ENCODE measurements at places on chromosomes 1 and 21.

- DNase-seq, result no peak
These were observed 5.9 kb upstream of the TNFSF4 start for GRCh38 chr1:173212952-173213491.

- no peak for DNase-seq
These were observed 73.2 kb upstream of the TRABD2B start for GRCh38 chr1:48070396-48070750.

GRCh38 chr1:202599669-202600431, 110.4 kb downstream of the SYT2 start:
- no peak for DNase-seq

GRCh38 chr1:18491168-18491567, 10.4 kb downstream of the KLHDC7A start:
- no peak for DNase-seq

DNA sequence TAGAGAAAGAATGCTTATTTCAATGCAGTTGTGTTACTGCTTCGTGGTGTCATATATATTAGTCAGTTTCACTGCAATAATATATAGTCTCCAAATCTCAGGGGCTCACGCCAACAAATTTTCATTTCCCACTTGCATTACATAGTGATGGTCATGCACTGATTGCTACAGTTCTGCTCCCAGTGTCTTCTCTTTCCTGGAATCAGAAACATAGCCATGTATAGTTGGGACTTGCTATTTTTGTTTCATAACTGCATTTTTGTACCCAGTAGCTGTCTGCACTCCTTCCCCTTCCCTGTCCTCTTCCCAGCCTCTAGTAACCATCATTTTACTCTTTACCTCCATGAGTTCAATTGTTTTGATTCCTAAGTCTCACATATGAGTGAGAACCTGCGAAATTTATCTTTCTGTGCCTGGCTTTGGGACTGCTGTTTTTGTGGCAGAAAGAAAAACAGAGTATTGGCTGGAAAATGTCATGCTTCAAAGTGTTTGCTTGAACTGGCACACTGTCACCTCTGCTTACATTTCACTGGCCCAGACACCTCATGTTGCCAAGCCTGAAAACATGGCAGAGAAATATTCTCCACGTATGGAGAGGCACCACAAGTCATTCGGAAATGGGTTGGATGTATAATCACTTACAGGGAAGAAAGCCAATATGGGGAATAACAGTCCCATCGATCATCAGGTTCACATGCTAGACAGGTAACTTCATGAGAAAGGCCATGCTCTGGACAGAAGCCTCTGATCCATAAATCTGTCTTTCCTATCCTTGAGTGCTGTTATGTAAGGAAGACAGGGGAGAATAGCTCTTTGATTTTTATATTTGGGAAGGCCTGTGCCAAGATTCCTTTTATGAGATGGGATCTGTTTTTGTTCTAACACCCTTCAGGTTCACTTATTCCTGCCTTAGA, 60.4 kb upstream of the BACH1 start:
- DNase-seq, result no peak

DNA sequence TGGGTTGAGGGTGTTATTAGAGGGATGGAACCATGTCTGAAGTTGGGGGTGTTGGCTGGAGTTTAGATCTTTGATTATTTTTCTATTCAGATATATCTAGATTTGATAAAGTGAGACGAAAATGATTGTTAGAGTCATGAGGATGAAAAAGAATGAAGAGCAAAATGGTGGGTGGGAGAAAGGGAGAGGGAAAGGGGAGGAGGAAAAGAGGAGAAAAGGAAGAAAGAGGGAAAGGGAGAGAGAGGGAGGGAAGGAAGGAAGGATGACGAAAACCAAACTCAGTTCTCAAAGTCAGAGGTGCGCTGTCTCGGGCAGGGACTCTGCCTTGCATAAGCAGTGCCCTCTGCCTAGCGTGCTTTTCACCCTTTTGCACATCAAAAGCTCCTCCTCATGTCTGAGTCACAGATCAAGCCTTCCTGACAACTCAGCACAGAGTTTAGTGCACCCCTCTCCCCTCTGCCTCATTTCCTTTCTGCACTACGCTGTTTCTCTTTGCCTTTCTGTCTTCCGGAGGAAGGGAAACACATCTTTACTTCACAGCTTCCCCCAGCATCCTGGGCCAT, 225.8 kb upstream of the PROX1 start:
- no peak for DNase-seq

DNA sequence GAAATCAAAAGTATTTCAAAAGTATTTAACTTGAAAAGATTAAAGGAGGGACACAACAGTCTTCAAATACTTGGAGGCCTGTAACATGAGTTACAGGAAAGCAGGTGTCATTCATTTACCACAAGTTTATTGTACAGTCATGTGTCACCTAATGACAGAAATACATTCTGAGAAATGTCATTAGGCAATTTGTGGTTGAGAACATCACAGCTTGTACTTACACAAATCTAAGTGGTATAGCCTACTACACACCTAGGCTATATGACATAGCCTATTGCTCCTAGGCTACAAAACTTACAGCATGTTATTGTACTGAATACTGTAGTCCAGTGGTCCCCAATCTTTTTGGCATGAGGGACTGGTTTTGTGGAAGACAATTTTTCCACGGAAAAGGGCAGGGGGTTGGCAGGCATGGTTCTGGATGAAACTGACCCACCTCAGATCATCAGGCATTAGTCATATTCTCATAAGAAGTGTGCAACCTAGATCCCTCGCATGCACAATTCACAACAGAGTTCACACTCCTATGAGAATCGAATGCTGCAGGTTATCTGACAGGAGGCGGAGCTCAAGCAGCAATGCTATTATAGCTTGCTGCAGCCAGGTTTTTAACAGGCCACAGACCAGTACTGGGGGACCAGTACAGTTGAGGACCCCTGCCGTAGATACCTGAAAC, 25.0 kb upstream of the PHTF1 start:
- no peak for DNase-seq

DNA sequence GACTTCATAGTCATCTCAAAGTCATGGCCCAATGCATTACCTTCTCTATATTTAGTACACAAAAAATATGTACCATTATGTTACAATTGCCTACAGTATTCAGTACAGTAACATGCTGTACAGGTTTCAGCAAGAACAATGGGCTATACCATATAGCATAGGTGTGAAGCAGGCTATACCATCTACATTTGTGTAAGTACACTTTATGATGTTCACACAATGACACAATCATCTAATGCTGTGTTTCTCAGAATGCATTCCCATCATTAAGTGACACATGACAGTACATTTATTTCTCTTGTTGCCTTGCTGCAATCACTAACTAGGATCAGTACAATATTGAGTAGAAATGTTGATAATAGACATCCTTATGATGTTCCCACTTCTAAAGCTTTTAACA, 46.5 kb upstream of the NFIA start:
- no peak for DNase-seq

- no peak for DNase-seq
These were observed 8.7 kb downstream of the KPNA6 start for GRCh38 chr1:32116531-32116930.

GRCh38 chr1:95742591-95743089, 508.6 kb downstream of the RWDD3 start:
- DNase-seq, result no peak

- no peak for DNase-seq
These were observed 101.8 kb downstream of the PTGS2 start for GRCh38 chr1:186578325-186579016.

GRCh38 chr21:27796106-27796505, 829.2 kb upstream of the ADAMTS5 start:
- DNase-seq, result no peak

- DNase-seq, result no peak
These were observed 2.7 kb downstream of the GLIS1 start for GRCh38 chr1:53736290-53736689.

DNA sequence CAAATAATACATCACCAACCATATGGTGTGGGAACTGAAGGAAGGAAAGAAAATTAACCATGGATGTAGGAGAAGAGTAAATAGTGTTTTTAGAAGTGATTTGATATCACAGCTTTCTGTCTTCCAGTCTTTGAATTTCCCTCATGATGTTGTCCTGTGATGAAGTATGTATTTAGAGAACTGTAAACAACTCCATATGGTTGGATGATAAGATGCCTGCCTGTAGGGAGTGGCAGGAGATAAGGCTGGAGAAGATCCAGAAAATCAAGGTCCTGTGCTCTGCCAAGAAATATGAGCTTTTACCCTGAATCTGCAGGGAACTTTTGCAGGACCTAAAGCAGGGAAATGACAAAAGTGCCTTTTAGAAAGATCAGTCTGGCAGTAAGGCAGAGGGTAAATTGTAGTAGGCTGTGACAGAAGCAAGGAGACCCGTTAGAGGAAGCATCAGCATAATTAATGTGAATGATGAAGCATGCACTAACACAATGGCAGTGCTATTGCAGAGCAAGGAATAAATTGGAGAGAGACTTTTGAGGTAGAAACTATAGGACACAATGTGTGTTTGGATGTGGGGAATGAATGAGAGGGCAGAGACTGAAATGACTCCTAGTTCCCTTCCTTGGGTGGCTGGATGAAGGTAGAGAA, 21.9 kb downstream of the CEPT1 start:
- DNase-seq, result no peak

- no peak for DNase-seq
These were observed 13.4 kb downstream of the LAPTM5 start for GRCh38 chr1:30744060-30744756.

DNA sequence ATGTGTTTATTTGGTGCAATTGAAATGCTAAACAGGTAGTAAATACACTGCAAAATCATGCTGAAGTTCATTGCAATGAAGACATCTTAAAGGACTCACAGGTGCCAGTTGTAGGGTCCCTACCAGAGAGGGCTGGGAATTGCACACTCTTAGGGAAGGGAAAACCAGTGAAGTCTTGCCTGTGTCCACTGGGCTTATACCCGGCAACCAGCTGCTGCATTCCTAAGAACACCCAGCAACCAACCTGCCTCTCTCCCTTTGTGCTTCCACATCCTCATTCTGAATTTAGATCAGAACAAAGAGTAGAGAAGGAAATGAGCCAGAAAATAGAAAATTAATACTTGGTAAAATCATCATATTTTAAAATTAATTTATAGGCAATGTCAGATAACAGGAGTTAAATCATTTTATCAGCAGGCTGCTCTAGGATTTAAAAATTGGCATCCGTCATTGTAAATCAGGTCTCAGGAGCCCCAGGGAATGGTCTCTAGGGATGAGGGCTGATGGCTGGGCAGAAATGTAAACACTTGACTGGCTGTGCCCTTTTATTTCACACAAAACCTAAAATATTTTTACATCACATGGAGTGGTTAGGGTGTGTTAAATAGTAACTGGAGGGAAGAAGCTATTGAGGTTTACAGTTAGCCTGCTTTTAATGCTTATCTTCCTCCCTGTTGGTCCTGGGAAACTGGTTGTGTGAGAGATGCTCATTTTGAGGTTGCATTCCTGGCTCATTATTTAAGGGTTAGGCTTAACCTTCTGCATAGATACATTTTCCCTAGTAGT, 31.3 kb downstream of the PTGFRN start:
- DNase-seq, result no peak

DNA sequence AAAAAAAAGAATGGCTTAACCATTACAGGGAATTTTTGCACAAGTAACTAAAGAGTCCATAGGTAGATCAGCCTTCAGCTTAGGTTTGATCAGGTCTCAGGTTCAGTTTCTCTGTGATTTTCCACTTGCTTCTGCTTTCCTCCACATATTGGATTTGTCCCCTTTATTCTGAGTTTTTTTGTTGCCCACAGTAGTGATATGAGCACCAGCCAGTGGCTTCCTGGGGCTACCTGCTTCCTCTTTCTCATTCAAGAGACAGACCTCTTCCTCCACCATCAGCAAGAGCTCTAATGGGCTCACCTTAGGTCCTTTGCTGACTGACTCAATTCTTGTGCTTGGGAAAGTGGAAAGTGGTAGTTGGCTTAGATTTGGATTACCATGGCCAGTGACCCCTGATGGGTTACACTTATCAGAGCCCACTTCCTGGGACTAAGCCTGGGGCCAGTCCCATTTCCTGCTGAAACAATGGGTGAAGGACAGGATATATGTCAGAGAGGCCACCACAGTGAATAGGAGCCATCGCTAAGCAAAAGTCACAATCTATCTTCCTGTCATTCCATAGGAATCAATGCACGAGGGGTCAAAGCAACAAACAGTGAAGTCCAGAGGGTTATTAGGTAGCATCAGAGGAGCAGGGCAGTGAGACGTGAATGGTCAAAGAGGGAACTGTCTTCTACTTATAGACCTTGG, 12.8 kb upstream of the PLA2G2E start:
- no peak for DNase-seq

DNA sequence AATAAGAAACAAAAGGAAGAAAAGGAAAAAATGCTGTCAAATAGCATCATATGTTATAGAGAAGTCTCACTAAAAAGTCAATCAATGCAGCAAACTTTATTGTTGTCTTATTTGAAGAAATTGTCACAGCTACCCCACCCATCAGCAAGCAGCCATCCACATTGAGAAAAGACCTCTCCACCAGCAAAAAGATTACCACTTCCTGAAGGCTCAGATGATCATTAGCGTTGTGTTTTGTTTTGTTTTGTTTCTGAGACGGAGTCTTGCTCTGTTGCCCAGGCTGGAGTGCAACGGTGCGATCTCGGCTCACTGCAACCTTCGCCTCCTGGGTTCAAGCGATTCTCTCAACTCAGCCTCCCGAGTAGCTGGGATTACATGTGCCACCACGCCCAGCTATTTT, 29.0 kb downstream of the ATP2B4 start:
- no peak for DNase-seq

DNA sequence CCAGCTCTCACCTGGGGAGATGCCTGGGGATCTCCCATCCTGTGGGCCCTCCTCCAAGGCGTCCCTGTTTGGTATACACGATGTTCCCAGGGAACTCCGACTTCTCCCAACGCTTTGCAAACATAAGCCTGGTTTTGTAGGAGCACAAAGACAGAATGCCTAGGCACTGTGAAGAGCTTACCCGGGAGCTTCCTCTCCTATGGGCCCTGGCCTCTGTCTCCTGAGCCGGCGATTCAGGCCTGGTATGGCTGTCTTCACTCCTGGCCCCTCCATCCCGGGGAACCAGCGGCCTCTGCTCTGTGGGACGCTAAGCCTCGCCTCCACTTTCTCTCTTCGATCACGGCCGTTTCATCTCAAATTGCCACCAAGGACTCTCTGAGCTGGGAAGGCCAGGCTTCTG, 59.6 kb upstream of the ACTRT2 start:
- no peak for DNase-seq

- no peak for DNase-seq
These were observed 137.5 kb downstream of the HLX start for GRCh38 chr1:221016751-221017150.

GRCh38 chr1:34927316-34927715, 2.1 kb downstream of the DLGAP3 start:
- DNase-seq, result no peak

- DNase-seq, result no peak
These were observed 53.9 kb upstream of the NADK start for GRCh38 chr1:1832166-1832565.

- DNase-seq, result no peak
These were observed 1.4 kb upstream of the CFH start for GRCh38 chr1:196650403-196650802.

- no peak for DNase-seq
These were observed 21.1 kb downstream of the CACNA1E start for GRCh38 chr1:181504399-181504842.

DNA sequence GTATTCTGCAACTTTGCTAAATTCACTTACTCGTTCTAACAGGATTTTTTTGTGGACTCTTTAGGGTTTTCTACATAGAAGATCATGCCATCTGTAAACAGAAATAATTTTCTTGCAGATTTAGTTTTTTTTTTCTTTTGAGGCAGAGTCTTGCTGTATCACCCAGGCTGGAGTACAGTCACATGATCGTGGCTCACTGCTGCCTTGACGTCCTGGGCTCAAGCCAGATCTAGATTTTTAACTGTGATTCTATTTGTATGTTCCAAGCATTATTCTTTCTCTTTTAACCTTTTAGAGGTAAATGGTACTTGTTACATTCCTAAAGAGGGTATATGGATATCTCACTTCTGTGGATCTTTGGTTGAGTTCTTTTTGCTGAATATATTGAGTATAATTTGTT, 18.6 kb downstream of the FABP3 start:
- DNase-seq, result no peak

Measured in stimulated activated CD8-positive, alpha-beta memory T cell treated with anti-CD3 and anti-CD28 coated beads, Interleukin-2, amount 100 ng/mL, for 1 hour (primary cell).